WTC11 (cell line): ENCODE measurements at places on chromosomes 1 and 21. TPM values are rescaled to one million over a fixed set of nuclear protein-coding genes. Genes with fewer than 3 reads are reported as not detected.

SPRR5 gene
- not detected in 3 replicates for total RNA-seq

SLC5A9 gene
- total RNA-seq: 0.22 to 0.64 TPM (median 0.27 TPM) in 3 replicates

CHAF1B gene
- 15.1 to 20.7 TPM (median 16.6 TPM) in 3 replicates for total RNA-seq

RGS8 gene
- 0.07 to 0.66 TPM (median 0.14 TPM) in 3 replicates for total RNA-seq

UBE2U gene
- total RNA-seq: not detected in 3 replicates

FAM72B gene
- 22.0 to 24.0 TPM (median 23.3 TPM) in 3 replicates for total RNA-seq

ZNF683 gene
- total RNA-seq: not detected in 3 replicates

RIIAD1 gene
- 0.92 TPM in 1 of 3 replicates, not detected in the others for total RNA-seq

MSH4 gene
- 0.27 to 0.33 TPM (median 0.30 TPM) in 3 replicates for total RNA-seq

TMEM54 gene
- 20.7 to 29.0 TPM (median 24.9 TPM) in 3 replicates for total RNA-seq

- DNase-seq: no peak
Observed at GRCh38 chr1:235583511-235584001, 66.0 kb downstream of the GNG4 start.

DNA sequence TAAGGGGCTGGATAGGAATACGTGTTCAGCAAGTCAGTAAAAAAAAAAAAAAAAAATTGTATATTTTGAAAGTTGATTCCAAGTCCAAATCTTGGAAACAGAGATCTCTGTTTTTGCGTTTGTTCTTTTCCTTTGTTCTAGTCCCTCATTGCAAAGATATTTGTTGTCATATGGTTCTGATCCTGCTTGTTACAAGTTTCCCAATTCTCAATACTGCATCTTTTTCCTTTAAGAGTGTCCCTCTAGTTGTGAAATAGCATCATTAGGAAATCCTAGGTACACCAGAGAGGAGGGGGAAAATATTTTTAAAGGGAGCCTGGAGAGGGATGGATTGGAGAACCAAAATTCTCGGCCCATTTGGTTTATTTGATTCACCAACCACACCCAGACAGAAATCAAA, 152.2 kb upstream of the C1orf105 start:
- DNase-seq: no peak

DNA sequence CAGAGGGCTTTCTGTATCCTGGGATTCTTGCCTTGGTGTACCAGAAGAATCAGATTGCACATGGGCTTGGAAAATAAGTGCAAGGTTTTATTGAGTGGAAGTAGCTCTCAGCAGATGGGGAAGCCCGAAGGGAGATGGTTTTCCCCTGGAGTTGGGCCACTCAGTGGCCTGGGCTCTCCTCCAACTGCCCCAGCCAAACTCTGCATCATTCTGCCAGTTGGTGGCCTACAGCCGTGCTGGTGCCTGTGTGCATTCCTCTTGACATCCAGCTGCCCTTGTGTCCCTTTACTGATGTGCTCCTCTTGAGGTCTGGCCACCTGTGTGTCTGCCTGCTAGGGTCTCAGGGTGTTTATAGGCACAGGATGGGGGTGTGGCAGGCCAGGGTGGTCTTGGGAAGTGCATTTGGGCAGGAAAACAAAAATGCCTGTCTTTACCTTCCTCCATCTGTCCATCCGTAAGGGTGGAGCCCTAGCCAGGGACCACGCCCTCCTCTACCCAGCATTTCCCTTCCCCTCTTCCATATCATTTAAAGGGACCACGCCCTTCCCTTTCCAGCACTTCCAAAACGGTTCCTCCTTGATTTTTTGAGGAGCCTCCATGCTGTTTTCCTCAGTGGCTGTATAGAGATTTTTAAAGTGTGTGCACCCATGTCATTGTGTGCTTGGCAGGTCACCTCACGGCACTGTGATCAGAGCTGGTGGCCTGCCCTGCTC, 18.9 kb downstream of the SNAP47 start:
- no peak for DNase-seq

DNA sequence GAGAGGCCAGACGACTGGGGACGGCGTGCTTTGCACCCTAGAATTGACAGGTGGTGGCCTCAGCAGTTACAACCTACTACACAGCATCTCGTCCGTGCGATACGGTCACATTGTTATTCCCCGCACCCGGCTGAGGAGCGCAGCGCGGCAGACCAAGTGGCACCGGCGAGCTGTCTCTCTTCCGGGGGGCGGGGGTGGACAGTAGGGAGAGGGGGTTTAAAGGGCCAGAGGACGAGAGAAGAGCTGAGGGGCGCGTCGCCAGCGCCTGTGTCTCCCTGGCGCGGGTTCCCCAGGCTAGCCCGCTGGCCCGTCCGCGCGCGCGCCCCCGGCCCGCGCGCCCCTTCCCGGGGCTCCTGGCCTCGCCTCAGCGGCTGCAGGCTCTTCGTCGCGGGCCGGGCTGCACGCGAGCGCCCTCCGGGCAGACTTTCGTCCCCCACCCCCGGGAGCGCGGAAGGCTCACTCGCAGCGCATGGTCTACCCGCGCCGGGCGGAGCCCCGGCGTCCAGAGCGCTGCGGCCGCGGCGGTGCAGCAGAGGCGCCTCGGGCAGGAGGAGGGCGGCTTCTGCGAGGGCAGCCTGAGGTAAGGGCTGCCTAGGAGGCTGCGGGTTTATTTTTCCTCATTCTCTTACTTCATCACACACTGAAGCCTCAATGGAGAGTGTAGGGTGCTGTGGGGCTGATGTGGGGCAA, at the start of gene PDE4B:
Gene PDE4B (plus strand): TSS at position 227 of the 690 bp plus-strand sequence.
- peak; percentile 62 for DNase-seq

- no peak for DNase-seq
Observed at GRCh38 chr21:15667010-15667409, 62.8 kb upstream of the USP25 start.

GRCh38 chr1:96374076-96374762, 347.4 kb upstream of the PTBP2 start:
- no peak for DNase-seq

GRCh38 chr1:188782220-188782841, 1695.3 kb downstream of the BRINP3 start:
- peak; percentile 24 for DNase-seq

DNA sequence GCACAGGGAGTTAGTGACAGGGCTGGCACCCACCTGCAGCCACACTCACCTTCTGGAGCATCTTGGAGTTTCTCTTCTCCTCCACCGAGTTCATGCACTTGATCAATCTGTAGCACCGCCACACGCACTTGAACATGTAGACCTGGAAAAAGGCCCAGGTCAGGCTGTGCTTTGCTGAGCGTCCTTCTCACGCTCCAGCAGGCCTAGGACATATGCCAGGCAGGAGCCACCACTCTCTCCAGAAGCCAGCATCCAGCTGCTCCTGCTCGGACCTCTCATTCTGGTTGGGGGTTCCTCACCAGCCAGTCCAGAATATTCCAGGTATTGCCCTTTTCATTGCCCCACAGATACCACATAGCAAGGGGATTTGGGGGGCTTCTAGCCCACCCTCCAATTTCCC, 11.7 kb upstream of the MATN1 start:
- DNase-seq: no peak

DNA sequence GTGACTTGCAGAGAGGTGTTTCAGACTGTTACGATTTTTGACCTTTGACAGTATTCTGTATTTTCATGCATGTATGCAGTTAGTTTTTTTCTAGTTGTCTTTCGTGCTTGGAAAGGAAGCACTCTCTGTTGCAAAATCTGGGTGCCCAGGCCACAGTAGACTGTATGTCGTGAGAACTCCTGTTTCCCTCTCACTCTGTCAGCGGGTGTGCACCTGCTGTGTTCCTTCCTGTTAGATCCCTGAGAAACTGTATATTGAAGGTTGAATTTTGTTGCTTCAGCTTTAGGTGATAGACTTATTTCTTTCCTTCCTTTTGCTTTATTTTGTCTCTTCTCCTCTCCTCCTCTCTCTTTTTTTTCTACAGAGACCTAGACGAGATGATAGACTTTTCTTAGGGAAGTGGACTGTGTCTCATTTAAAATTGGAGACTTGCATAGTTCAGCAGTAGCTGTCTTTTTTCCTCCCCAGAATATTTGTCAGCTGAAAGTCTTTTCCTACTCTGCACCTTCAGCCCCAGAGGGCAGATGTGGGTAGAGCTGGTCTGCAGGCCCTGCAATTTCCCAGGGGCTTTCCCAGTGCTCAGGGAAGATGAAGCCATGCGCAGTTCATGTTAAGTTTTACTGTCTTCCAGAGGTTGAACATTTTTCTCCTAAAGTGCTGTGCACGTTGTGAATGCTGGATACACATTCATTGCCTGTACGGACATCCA, 1.4 kb downstream of the TRAPPC10 start:
- no peak for DNase-seq

DNA sequence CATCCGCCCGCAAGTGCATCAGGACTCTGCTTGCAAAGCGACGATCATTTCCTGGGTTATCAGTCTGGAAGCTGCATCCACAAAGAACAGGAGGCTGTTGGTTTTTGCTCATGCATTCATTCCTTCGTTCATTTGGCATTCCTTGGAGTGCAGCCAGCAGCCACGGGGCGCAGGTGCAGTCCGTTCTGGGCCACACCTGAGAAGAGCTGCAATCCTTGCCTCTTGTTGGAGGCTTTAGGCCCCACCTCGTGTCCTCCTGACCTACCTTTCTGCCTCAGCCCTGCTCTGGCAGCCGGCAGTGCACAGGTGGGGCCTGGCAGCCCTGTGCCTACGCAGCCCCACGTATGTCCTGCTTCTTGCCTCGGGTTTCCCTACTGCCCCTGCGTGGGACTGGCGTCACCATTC, 19.6 kb upstream of the C2CD2 start:
- DNase-seq: no peak

GRCh38 chr1:221886743-221887414, 145.0 kb upstream of the DUSP10 start:
- no peak for DNase-seq

DNA sequence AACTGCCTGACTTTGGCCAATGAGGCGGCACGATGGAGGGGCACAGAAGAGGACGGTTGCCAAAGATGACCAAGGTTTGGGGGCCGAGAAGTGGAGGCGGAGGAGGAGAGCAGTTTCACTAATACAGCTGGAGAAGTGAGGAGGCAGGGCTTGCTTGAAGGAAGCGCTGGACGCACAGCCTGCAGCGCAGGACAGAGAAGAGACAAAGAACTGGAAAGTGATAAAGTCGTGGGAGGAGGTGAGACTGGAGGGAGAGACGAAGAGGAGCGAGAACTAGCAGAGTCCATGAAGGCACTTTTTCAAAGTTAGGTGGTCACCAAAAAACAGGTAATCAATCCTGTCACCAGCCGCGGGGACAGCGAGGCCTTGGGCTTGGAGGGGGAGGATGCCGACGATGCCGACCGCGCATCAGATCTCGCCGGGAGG, 771 bp downstream of the PACC1 start:
- no peak for DNase-seq

DNA sequence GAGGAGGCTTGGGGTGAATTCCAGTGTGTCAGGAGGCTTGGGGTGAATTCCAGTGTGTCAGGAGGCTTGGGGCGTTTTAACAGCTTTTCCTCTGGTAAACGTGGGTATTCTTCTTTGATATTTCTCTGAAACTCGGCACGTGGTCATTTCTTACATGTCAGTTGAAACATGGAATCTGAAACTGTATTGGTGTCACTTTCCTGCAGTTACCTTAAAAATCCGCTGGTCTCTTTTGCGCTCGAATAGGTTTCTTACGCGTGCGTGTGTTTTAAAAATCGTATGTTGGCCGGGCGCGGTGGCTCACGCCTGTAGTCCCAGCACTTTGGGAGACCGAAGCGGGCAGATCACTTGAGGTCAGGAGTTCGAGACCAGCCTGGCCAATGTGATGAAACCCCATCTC, 33.5 kb downstream of the PRKCZ start:
- DNase-seq: no peak

GRCh38 chr1:27646676-27647075, 11.7 kb upstream of the FGR start:
- DNase-seq: no peak

GRCh38 chr1:111737216-111738132, 1.7 kb downstream of the INKA2 start:
- DNase-seq: no peak

GRCh38 chr1:224175617-224176016, 7.4 kb upstream of the DEGS1 start:
- peak; percentile 70 for DNase-seq

DNA sequence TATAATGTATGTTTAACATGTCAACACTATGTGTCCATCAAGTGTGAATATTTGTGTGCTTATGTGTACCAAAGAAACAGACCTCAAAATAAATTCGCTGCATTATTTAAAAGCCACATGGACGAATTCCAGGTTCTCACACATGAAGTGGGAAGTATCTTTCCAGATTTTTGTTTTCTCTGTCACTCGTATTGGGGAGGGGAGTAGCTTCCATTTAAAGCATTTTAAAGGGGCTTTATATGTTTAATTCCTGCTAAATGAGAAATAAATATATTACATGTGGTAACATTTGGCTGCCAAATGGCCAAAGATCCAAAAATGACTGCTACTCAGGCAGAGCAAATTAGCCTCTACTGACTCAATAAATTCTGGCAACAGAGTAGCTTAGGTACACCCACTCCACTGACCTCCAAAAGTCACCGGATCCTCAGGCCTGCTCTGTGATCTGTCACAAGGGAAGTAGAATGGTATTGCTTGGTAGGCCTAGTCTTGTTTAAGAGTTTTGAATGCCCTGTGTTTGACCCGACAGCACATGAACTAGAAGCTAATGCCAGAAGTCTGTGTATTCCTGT, 178.1 kb downstream of the ZP4 start:
- no peak for DNase-seq

- DNase-seq: no peak
Observed at GRCh38 chr21:15259824-15260223, 195.0 kb upstream of the NRIP1 start.

DNA sequence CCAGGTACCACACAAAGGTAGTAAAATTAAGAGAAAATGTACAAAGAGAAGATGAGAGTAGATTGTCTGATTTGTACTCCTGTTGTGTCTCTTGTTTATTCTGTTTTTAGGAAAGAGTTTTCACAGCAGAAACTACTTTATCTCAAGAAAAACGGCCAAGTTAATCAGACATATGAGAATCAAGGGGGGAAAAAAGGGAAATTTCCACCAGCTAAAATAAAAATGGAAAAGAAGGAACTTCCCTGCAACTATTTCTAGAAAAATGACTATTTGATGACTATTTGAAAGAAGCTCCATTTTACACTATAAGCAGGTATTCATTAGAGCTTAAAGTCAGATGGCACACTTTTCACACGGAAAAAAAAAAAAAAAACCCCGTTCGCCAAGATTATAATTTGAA, 56.5 kb downstream of the EPRS1 start:
- no peak for DNase-seq

DNA sequence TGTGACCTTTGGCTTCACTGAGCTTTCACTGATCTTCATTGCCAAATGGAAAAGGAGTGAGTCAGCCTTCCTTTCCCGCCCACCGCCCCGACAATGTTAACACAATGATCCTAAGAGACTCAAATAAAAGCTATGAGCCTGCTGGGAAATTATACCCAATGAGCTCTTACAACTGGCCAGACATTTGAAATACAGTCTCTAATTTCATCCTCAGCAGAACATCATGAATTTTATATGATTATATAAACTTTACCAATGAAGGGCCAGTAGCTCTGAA, 252.5 kb downstream of the SIPA1L2 start:
- DNase-seq: no peak

DNA sequence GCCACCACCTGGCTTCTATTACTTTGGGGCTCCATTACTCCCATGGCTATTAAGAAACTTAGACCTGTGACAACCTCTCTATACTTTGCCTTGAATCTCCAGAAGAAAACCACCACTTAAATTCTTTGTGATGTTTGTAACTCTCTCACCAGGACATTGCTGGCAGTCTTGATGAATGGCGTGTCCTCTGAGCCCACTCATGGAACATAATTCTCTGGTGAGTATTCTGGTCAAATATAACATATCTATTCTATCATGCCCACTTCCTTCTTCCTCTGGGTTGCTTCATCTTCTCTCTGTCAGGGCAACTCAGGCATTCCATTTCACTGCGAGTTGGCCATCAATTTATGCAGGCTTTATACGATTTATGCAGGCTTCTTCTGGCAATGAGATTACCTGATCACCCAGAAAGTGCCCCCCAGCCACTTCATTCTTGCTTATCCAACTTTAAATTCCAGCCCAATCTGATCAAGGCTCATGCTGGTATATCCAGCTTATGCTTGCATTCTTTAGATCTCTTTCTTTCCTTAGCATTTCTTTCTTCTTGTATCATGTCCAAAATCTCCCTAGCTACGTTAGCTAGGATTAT, 112.0 kb upstream of the CHRM3 start:
- DNase-seq: no peak
